Gastroesophageal sphincter (tissue), 4 donors: ENCODE measurements at places on chromosomes 1 and 21. TPM values are rescaled to one million over a fixed set of nuclear protein-coding genes. Genes with fewer than 3 reads are reported as not detected.

GRCh38 chr21:39918558-39918957, 51.3 kb downstream of the PCP4 start:
- H3K4me3 ChIP-seq, result no peak overlapping the region
- no peaks in the 10 kb centered on the region for H3K4me1 ChIP-seq
- H3K27ac ChIP-seq, result no peak overlapping the region
- no peak for ATAC-seq

DNA sequence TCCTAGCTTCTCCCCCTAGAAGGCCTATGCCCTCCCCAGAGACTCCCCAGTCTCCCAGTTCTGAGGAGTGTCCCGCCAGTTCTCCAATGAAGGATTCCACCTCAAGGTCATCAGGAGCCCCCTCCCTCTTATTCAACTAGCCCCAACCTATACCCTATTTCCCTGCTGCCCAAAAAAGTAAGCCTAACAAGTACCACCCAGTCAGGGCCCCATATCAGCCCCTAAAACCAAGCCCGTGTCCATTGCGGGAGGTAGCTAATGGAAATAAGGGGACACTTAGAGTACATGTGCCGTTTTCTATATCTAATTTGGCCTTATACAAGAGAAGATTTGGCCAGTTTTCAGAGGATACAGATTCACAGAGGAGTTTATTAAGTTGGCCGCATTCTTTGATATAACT, 416.2 kb downstream of the MATN1 start:
- no peak overlapping the region for H3K27ac ChIP-seq
- H3K27me3 ChIP-seq, result peaks cover 43% of the 10 kb centered on the region
- no peaks in the 10 kb centered on the region for H3K36me3 ChIP-seq
- no peak overlapping the region for H3K4me3 ChIP-seq
- no peak for ATAC-seq
- no peaks in the 10 kb centered on the region for H3K4me1 ChIP-seq

GRCh38 chr1:218361298-218362065, 16.3 kb downstream of the TGFB2 start:
- peaks cover 12% of the 10 kb centered on the region for H3K4me1 ChIP-seq
- no peak overlapping the region for H3K4me3 ChIP-seq
- ATAC-seq, result no peak
- no peaks in the 10 kb centered on the region for H3K27me3 ChIP-seq
- H3K27ac ChIP-seq, result peak overlapping the region; percentile 76

The CKS1B gene
- total RNA-seq, result 24.2 TPM

The LCE1F gene
- total RNA-seq, result not detected

DNA sequence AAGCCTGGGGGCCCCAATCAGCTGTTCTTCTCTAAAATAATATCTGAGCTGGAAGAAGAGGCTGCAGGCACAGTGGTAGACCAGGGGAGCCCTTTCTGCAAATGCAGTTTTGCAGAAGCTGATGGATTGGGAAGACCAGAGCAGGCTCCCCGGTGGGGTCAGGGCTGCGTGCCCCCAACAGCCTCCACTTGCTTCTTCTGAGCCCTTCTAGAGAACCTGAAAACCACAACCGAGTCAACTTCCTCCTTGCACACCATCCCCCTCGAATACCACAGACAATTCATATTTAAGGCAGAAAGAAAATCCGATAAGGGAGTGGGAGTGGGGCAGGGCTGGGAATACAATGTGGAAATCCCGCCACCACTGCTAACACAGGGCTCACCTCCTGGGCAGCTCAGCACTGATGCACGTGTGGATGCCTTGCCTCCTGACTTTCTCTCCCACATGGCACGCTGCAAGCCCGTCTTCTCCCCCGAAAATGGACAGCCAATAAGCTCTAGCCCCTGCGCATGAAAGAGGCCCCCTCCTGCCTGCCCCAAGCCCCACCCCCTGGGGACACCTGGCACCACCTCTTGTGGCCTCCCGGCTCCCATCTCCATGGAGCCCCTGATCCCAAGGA, 25.4 kb upstream of the ALDH4A1 start:
- ATAC-seq, result no peak
- H3K36me3 ChIP-seq, result no peaks in the 10 kb centered on the region
- no peaks in the 10 kb centered on the region for H3K27me3 ChIP-seq
- H3K27ac ChIP-seq, result peak overlapping the region; percentile 70
- peak overlapping the region; percentile 8 for H3K4me3 ChIP-seq

The MSH4 gene
- not detected for total RNA-seq

- no peak for ATAC-seq
- H3K4me3 ChIP-seq, result no peak overlapping the region
- no peaks in the 10 kb centered on the region for H3K4me1 ChIP-seq
- no peaks in the 10 kb centered on the region for H3K27me3 ChIP-seq
Measured at GRCh38 chr1:182249201-182249676, 142.4 kb downstream of the GLUL start.

The HCRTR1 gene
- total RNA-seq, result 0.23 TPM

DNA sequence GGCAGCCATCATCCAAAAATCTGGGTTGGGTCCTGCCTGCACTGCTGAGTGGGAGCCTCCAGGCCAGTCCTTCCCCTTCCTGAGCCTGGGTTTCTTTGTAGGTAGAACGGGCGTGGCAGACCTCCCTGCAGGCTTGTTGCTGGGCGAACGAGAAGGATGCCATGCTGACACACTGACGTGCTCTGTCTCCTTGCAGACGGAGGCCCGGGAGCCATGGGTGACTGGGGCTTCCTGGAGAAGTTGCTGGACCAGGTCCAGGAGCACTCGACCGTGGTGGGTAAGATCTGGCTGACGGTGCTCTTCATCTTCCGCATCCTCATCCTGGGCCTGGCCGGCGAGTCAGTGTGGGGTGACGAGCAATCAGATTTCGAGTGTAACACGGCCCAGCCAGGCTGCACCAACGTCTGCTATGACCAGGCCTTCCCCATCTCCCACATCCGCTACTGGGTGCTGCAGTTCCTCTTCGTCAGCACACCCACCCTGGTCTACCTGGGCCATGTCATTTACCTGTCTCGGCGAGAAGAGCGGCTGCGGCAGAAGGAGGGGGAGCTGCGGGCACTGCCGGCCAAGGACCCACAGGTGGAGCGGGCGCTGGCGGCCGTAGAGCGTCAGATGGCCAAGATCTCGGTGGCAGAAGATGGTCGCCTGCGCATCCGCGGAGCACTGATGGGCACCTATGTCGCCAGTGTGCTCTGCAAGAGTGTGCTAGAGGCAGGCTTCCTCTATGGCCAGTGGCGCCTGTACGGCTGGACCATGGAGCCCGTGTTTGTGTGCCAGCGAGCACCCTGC, 1.4 kb downstream of the GJA4 start:
- H3K36me3 ChIP-seq, result peaks cover 35% of the 10 kb centered on the region
- H3K4me3 ChIP-seq, result no peak overlapping the region
- H3K4me1 ChIP-seq, result no peaks in the 10 kb centered on the region

DNA sequence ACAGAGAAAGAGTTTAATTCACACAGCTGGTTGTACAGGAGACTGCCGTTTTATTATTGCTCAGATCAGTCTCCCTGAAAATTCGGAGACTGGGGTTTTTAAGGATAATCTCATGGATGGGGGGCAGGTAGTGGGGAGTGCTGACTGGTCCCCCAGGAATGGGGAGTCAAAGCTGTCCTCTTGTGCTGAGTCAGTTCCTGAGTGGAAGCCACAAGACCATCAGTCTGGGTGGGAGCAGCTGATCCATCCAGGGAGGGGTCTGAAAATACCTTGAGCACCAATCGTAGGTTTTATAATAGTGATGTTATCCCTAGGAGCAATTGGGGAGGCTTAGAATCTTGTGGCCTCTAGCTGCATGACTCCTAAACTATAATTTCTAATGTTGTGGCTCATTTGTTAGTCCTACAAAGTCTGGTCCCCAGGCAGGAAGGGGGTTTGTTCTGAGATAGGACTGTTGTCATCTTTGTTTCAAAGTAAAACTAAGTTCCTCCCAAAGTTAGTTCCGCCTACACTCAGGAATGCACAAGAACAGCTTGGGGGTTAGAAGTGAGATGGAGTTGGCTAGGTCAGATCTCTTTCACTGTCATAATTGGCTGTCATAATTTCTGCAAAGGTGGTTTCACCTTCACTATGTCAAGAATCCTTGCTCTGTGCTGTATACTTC, 50.3 kb downstream of the TRAF5 start:
- no peaks in the 10 kb centered on the region for H3K4me1 ChIP-seq
- no peak overlapping the region for H3K27ac ChIP-seq

GRCh38 chr1:162846256-162847212, 14.4 kb downstream of the CCDC190 start:
- no peak overlapping the region for H3K27ac ChIP-seq
- H3K36me3 ChIP-seq, result no peaks in the 10 kb centered on the region
- no peaks in the 10 kb centered on the region for H3K27me3 ChIP-seq
- no peaks in the 10 kb centered on the region for H3K4me1 ChIP-seq
- no peak overlapping the region for H3K4me3 ChIP-seq
- ATAC-seq, result no peak

DNA sequence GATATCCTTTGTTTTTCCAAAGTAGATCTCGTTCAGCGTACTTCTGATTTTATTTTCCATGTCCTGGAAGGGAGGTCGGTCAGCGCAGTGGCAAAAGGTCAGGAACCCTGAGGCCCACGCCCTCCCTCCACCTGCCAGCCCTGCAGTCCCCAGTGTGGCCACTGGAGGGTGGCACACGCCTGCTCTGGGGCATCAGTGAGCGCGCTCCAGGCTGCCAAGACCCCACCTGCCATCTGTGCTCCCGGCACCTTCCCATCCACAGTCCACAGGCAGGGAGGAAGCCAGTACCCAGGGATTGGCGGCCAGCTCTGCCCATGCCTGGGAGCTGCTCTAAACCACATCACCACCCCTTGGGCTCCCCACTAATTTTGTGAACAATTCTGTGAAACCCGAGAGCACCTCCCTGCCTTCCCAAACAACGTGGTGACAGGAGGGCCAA, 32.3 kb downstream of the SLC66A1 start:
- H3K4me3 ChIP-seq, result no peak overlapping the region
- H3K4me1 ChIP-seq, result peaks cover 78% of the 10 kb centered on the region
- peak; percentile 58 for ATAC-seq
- peak overlapping the region; percentile 28 for H3K27ac ChIP-seq
- no peaks in the 10 kb centered on the region for H3K27me3 ChIP-seq

- H3K27me3 ChIP-seq, result no peaks in the 10 kb centered on the region
- H3K4me3 ChIP-seq, result no peak overlapping the region
- ATAC-seq, result no peak
- H3K27ac ChIP-seq, result no peak overlapping the region
Measured at GRCh38 chr1:231541842-231542241, 13.4 kb downstream of the TSNAX start.

GRCh38 chr1:42723511-42723910, 16.5 kb downstream of the CLDN19 start:
- no peaks in the 10 kb centered on the region for H3K4me1 ChIP-seq
- H3K27me3 ChIP-seq, result no peaks in the 10 kb centered on the region
- H3K27ac ChIP-seq, result no peak overlapping the region
- ATAC-seq, result no peak
- no peak overlapping the region for H3K4me3 ChIP-seq

DNA sequence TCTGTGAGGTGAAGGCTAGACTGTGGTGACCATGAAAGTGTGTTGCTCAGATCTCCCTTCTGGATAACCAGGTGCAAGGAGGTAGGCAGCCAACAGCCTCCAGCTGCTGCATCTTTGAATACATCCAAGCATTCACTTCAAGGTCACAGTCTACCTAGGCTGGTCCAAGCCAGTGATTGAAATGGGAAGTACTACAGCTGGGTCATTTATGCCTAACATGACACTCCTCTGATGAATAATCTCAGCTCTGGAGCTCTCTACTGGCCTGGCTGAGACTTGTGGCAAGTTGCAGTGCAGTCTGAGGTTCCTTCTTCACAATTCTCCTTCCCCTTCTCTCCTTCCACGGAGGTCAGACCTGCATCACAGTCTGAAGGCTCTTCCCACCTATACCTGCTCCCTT, 35.0 kb upstream of the ARHGAP29 start:
- no peak overlapping the region for H3K27ac ChIP-seq
- H3K36me3 ChIP-seq, result no peaks in the 10 kb centered on the region
- no peak for ATAC-seq

The GLRX2 gene
- 11.2 TPM for total RNA-seq

The LCE3D gene
- total RNA-seq, result not detected

DNA sequence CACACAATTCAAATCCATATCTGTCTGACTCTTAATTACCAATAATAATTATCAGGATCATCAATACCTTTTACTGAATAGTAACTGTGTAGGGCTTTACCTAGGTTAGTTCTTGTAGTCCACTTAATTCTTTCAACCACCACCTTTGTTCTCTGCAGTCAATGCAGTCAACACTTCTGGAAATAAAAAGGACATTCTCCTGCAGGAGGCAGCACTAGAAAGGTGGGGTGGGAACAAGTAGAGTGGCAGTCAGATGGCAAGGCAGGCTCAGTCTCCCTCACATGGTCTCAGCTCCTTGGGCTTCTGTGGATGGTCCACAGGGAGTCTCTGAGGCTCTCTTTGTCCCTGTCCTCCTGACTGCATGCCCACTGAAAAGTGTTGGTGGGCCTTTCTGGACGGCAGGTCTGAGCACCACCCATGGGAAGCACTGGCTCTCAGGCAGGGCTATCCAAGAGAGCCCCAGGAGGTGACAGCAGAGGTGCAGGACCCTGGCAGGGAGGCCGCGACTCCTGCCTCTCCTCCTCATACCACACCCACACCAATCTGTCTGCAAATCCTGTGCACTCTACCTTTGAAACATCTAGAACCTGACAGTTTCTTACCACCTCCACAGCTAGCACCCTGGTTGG, 237.3 kb downstream of the FOXD2 start:
- ATAC-seq, result no peak
- H3K4me3 ChIP-seq, result no peak overlapping the region
- H3K36me3 ChIP-seq, result no peaks in the 10 kb centered on the region
- peaks cover 12% of the 10 kb centered on the region for H3K27me3 ChIP-seq
- no peaks in the 10 kb centered on the region for H3K4me1 ChIP-seq
- H3K27ac ChIP-seq, result no peak overlapping the region

DNA sequence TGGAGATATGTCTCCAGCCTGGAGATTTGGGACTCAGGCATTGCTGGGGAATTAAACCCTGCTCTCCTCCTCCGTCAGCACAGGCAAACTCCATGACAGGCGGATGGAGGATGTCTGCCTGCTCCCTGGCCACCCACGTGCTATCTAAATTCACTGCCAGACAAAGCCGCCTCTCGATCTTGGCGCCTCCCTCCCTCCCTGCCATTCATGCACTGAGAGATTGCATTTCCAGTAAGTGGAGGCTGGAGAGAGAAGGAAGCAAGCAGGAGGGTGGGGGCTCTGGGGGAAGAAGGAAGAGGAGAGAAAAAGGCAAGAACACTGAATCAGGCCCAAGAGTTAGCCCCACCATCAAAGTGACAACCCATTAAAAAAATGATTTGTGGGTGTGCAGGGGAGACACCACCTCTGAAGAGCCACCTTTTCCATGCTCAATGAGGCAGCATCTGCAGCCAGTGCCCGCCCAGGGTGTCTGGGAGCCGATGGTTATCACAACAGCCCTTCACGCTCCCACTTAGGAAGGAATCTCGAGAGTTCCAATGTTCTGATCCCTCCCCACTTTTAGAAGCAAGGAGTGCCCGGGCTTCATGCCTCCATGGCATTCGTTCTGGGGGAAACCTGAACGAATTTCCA, 183.0 kb downstream of the HIVEP3 start:
- peaks cover 13% of the 10 kb centered on the region for H3K4me1 ChIP-seq
- H3K27ac ChIP-seq, result no peak overlapping the region
- no peak for ATAC-seq
- H3K4me3 ChIP-seq, result no peak overlapping the region
- no peaks in the 10 kb centered on the region for H3K27me3 ChIP-seq
